ENCODE measurements at places on chromosomes 5 and 9.

DNA sequence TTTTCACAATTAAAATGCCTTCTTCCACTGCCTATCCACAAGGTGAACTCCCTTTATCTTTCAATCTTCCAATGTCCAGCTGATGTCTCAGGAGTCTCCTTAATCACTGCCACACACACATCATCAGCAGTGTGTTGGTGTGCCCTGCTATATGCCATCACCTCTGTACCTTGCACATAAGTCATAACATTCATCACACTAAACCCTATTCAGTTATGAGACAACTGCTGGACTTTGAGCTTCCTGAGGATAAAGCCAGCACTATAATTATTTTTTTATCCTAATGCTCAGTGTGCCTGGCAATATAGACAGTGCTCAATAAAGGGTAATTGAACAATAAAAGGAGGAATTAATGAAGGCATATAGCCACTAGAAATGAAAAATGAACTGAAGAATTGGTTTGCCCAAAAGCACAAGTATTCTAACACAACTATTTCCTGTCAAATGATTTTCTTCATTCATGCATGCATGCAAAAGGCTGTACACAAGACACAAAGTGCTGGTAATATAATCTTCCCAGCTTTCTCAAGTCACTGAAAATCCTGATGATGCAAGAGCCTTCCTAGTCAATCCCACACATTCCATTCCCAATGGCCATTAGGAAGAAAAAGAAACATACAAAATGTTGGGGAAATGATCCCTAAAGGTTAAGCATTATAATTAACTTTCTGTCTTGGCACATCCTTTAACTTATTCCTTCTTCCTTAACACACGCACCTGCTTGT, 32.4 kb downstream of the LPAR1 start:
- DNase-seq = no peak

GRCh38 chr9:9920425-9921060, 692.3 kb downstream of the PTPRD start:
- no peak for DNase-seq

DNA sequence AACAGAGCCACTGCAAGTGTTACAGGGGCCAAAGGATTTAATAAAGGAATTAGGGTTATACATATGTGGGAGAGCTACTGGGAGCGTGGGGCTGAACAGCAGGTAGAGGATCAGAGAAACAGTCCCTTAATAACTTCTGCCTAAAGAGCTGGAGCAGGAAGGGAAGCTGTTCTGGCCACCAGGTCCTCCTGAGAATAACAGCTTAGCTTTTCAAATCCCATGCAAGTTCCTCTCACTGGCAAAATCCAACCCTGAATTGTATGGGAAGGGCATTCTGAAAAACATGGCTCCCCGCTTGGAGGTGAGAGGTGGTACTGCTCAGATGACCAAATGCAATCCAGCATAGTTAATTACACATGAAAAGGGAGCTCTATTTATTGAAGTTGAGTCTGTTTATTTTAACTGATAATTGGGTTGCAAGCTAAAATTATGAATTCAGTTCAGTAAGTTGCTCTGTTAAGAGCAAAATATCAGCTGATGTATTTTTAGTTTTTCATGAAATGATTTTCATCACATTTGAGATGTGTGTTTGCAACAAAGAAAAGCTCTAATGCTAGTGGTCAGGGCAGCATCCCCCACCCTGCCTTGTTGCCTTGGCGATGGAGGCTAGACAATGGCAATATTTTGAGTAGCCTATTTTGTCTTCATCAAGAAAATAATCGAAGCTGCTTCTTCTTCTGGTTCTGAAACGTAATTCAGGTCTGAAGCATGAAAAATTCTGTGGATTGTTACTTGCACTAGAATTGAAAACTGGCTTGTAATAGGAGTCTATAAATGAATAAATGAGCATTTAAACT, 58.4 kb upstream of the SH3GL2 start:
- DNase-seq = no peak

GRCh38 chr5:67478337-67478736, 281.7 kb upstream of the CD180 start:
- no peak for DNase-seq

DNA sequence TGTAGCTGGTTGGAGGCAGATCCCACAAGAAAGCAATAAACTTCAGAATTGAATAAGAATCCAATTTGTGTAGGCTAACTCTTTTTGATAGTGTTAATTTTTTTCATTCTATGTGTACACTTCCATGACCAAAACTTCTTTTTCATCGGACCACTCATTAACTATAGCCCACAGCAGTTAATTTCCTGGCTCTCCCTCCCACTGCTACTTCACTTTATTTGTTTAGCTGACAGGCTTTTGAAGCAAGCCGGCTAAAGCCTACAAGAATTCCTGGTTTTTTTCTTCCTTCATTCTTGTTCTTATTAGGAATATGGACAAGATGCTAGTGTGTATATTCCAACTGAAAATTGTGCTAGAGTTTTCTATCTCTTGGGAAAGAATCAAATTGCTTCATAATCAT, 329.2 kb upstream of the CCNH start:
- DNase-seq = no peak

- DNase-seq = no peak
These were observed 293.1 kb downstream of the ZSWIM6 start for GRCh38 chr5:61625137-61625561.

GRCh38 chr9:87827341-87827740, 55.3 kb upstream of the SPATA31E1 start:
- no peak for DNase-seq

GRCh38 chr5:83564069-83564749, 92.7 kb downstream of the VCAN start:
- no peak for DNase-seq

DNA sequence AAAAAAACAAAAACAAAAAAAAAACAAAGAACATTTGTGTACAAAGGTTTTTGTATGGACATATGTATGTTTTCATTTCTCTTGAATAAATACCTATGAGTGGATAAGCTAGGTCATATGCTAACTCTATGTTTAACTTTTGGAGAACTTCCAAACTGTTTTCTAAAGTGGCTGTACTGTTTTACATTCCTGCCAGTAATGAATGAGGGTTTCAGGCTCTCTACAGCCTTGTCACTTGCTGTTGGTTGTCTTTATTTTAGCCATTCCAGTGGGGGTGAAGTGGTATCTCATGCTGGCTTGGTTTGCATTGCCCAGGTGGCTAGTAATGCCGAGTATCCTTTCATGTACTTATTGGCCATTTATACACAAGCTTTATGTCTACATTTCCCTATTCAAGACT, 9.1 kb upstream of the TRIO start:
- no peak for DNase-seq

DNA sequence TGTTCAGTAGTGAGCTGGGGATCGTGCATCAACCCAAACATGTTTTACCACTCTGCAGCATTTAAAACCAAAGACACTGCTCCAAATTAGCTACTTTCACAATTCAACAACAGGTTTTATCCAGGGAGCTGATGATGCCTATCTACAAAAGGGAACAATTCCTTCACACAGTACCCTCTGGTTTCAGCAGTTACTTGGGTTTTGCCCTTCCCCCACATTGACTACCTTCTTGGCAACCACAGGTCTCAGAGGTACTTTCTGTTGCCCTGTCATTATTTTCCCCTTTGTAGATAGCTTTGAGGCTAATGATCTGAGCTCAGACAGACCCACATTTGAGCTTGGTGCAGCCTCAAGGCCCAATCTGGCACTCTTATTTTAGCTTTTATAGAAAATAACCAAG, 96.1 kb downstream of the WDR41 start:
- no peak for DNase-seq

DNA sequence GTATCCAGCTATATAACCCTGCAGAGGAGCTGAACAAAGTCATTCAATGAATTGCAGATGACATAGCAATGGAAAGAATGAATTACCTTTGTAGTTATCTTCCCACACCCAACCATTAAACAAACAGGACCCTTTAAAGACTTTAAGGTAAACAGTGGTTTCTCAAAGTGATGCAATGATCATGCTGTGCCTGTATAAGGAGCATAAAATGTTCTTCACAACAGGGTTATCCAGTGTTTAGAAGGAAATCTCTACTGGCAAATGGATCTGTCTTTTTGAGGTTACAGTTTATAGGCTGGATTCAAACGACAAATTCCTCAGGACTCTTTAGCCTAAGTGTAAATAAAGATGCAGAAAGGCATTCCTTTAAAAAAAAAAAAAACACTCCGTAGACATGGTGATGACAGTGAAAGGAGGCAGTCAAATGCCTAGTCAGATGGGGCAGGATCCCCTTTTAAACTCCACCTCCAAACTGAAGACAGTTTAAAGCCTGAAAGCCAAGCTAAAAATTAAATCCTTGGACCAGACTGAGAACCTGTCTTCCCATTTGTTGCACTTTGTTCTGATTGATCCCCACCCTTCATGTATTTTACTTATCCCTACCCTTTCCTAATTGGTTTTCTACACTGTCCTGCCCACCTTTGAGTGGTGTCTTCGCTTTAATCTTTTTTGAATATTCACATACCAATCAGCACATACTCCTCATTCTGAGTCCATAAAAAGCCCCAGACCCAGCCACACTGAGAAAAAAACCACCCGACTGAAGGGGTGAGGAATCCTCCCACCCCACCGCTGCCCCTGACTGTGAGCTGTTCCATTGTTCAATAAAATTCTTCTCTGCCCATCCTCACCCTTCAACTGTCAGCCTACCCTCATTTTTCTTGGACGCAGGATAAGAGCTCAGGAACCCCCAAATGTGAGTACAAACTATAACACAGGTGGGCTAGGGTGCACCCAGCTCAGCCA, 761.3 kb upstream of the DMAC1 start:
- no peak for DNase-seq

DNA sequence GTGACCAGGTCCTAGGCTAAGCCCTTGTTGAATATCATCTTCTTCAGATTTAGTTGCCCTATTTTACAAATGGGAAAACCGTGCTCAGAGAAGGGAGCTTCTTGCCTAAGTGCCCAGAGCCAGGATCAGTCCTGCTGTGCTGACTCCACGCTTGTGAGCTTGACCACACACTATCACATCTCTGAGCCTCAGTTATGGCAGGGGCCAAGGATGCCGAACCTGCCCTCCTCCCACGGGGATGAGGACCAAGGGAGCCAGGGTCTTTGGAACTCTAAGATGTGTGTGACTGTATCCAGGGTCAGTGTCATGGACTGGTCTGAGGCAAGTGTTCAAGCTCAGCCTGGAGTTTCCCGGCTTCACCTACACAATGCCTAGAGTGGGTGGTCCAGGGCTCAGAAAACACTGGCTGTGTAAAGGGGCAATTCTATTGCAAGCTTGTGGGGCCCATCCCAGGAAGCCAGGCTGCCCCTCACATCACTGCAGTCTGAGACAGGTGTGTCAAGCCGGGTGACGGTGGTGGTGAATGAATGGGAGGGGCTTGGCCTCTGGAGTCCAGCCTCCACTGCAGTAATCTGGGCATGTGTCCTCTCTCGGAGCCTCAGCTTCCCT, 235.7 kb downstream of the PBX3 start:
- DNase-seq = no peak

DNA sequence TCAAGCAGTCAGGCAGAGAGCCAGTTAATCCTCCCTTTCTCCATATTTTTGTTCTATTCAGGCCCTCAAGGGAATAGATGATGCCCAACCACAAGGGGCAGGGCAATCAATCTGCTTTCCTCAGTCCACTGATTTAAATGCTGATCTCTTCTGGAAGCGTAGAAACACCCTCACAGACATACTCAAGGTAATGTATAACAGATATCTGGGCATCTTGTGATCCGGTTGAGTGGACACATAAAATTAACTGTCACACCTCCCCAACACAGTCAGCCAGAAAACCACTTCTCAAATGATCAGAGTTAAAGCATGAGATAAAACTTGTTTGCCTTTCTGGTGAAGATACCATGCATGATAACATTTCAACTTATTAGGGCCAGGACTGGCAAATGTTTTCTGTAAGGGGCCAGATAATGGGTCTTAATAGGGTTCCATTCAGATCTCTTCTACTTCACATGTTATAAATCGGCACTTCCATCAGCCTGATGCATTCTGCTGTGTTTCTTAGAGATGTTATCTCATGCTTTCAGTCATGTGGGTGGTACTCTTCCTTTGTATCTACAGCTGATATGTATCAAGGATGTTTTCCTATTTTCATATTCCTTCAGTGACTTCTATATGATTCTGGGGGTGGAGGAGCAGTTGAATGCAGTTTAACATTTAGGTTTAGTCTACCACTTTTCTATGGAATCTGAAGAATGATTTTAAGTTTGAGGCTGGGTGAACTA, 58.9 kb upstream of the CNTLN start:
- DNase-seq = no peak

DNA sequence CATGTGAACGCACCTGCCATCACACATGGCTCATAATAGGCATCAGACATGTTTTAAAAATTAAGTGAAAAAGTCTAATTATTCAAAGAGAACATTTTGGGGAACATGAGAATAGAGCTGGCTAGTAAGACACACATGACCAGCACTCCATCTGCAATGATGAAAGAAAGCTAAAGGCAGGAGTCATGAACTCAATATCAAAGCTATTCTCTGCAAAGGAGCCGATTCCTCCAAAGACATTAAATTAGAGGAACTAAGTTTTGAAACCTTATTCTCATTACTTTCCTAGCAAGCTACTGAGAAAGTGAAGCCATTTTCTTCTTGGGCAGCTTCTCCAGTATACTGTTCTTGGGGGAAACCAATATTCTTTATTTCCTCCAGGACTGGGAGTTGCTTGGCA, 172.0 kb downstream of the CRB2 start:
- no peak for DNase-seq

GRCh38 chr5:43730832-43731342, 127.9 kb downstream of the NNT start:
- no peak for DNase-seq

GRCh38 chr9:86804011-86804410, 143.3 kb downstream of the GAS1 start:
- DNase-seq = no peak

- DNase-seq = no peak
These were observed 76.4 kb upstream of the FCN1 start for GRCh38 chr9:134993996-134994720.
